NCI-H226 (cell line): ENCODE measurements at places on chromosomes 16 and 17.

- DNase-seq: no peak
Measured at GRCh38 chr17:3213587-3213986, 6.1 kb downstream of the OR1A1 start.

DNA sequence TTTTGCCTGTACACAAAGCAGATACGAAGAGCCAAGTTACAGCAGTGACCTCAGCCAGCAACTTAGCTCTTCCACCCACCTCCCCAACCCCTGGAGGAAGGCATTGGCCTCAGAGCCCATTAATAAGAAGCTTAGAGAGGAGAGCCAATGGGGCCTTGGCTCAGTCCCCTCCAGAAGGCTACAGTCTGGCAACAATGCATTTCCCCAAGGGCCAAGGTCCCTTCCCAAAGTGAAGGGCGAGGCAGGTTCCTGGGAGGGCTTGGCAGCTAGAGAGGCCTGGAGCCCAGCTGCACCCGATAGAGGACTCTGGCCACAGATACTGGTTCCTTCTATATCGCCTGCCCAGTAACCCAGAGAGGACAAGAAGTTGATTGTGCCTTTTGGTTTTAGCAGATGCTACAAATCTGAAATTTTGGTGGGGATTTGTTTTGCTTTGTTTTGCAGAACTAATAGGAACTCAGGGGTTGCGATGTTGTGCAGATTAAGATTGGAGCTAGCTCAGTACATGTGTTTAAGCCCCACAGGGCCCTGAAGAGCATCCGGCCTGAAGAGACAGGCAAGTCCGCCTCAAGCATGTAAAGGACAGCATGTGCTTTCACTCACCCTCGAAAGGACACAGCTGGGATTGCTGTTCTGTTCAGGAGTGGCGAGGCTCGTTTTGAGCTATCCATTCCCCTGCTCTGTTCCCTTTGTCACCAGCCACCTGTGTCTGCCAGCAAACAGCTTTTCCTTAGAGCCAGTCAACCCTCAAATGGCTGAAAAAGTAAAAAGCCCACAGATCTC lies 12.0 kb upstream of the PNPO start:
- DNase-seq: no peak

DNA sequence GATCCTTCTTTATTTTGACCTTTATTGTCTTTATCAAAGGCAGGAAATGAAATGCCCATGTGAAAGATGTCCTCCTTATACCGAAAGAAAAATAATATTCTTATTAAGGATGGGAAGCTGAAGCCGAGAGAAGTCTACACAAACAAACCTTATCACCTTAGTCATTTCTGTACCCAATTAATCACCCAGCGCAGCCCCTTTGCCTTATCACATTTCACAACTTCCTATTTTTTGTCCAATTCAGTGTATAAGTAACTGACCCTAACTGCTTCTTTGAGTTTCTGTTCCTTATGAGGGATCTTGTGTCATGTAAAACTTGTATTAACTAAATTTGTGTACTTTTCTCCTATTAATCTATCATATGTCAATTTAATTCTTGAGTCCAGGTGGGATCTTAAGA lies 16.4 kb upstream of the CCL23 start:
- no peak for DNase-seq

GRCh38 chr16:57883953-57884654 lies 81.8 kb upstream of the KIFC3 start:
- DNase-seq: no peak

DNA sequence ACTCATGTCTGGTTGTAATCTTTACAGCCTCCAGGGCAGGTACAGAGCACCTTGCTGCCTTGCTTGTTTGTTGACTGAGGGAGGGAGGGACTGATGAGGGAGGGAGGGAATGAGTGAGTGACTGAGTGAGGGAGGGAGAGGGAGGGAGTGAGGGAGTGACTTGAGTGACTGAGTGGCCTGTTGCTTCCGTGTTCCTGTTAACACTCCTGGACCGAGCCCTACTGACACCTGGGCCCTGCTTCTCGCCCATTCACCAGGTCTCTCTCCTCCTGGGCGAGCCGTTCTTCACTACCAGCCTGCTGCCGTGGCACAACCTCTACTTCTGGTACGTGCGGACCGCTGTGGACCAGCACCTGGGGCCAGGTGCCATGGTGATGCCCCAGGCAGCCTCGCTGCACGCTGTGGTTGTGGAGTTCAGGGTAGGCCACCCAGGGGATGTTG lies 41.2 kb downstream of the PRMT7 start:
- DNase-seq: no peak

DNA sequence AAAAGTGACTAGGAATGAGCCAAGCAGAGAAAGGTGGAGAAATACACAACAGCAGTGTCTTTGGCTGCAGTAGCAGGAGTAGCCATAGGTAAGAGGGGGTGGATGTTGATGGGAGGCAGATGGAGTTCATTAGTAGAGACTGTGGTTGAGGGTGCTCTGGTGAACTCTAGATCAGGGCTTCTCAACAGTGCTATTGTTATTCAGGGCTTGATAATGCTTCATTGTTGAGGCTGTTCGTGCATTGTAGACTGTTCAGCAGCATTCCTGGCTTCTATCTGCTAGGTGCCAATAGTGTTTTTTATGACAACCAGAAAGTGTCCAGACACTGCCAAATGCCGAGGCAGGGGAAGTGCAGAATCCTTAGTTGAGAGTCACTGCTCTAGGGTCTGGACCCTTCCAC lies 3.6 kb downstream of the ALKBH5 start:
- DNase-seq: no peak

DNA sequence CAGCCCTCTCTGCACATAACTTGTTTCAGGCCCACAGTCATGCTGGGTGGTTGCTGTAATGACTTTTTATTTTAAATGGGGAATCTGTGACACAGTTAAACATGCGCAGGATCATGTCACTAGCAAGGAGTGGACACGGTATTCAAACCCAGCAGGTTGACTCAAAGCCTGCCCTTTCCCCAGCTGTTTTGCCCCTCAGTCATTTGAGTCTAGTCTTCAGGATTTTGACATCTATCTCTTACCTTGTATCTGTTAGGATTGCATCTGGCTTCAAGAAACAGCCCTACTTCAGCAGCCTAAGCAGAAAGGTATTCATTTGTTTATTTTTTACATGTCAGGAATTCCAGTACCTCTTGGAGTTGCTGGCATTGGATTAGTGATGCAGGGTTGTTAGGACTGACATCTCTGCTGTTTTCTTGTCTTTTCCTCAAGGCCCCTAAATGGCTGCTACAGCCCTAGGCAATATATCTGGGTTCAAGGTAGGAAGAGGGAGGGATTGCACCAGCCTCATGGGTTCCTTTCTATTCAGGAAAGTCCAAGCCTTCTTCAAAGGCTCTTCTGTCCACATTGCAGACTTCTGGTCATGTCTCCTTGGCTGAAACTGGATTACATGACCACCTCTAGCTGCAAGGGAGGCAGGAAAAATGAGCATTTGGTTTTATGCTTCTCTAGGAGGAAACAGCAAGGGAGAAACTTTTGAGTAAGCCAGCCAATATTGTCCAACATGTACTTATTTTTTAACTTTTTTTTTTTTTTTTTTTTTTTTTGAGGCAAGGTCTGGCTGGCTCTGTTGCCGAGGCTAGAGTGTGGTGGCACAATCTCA lies 22.8 kb downstream of the ABCC1 start:
- peak; percentile 69 for DNase-seq
